Femur (tissue), 1 donor: ENCODE measurements at places on chromosomes 11 and 22.

DNA sequence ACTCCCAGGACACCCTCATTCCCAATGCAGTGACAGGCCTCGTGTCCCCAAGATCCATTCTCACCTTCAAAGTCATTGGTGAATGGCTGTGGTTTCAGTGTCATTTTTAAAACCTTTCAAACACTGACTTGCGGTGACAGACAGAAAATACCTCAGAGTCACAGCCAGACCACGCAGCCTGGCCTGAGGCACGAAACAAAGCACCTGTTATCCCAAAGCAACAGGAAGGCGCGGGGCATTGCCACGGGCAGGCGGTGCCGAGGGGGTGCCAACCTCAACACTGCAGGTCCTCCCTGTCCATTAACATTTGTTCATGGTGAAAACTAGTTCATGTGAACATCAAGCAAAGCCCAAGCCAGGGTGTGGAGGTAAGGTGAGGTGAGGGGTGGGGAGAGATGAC, 38.2 kb downstream of the RPUSD4 start:
- no peak for DNase-seq

DNA sequence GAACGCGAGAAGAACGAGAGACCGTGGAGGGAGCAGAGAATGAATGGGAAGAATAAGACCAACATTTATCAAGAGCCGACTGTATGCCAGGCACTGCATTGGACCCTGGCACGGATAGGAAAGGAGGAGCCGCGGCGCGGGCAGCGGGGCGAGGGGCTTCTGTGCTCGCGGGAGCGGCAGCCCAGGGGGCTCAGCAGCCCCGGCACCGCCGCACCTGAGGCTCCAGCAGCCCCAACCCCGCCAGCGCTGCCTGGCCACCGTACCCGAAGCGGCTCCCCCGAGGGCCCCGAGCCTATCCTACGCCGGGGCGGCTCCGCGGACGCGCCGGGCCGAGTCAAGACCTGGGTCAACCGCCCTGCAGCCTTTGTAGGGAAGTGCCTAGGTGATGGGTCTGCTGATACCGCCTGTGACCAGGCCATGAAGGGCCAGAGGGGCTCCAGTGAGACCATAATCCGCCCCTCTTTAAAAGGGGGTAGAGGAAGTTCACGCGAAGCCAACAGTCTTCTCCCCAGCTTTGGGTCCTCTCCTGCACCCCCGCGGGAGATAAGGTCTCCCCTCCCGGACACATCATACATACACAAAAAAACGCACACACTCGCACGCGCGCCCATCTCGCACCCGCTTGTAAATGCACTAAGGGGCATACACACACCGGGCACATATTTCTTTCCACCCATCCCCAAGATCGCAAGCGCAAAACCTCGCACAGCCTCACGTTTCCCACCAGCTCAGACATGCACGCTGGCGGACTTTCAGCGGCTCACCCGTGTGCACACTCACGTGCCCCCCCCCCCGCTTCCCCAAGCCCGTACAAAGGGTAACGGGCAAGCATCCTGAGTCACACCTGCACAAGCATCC, 935 bp upstream of the RTN4RL2 start:
- DNase-seq = no peak

DNA sequence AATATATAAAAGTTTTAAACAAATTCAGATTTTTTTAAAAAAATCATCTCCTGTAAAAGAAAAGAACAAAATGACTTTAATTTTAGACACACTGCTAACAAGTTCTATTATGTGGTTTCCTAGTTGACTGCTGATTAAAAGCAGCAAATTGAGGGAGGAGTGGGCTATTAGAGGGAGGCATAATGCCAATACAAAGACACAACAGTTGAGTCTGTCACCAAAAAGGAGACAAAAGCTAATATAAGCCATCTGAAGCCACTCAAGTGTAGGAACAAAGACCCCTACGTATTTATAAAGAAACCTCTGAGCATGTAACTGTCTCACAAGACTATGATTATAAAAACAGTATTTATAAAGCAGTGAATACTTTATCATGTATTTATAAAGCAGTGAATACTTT, 28.6 kb downstream of the TMEM123 start:
- DNase-seq = no peak

DNA sequence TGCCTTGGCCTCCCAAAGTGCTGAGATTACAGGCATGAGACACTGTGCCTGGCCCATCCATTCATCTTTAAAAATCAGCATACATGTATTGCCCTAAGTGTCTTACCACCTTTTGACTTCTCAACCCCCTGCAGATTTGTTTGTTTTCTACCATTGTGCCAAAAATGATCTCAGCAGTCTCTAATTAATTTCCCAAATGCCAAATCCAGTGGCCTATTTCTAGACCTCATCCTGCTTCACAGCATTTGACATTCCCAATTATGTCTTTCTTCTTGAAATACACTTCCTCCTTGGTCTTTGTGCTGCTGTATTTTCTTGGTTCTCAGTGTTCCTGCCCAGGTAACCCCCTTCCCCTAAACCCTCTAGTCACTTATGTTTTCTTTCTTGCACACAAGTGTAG, 46.0 kb upstream of the GRAMD1B start:
- DNase-seq = no peak

GRCh38 chr11:33753304-33753967, 17.2 kb upstream of the CD59 start:
- DNase-seq = no peak

GRCh38 chr22:23906641-23907040, 12.5 kb downstream of the MIF start:
- DNase-seq = no peak

DNA sequence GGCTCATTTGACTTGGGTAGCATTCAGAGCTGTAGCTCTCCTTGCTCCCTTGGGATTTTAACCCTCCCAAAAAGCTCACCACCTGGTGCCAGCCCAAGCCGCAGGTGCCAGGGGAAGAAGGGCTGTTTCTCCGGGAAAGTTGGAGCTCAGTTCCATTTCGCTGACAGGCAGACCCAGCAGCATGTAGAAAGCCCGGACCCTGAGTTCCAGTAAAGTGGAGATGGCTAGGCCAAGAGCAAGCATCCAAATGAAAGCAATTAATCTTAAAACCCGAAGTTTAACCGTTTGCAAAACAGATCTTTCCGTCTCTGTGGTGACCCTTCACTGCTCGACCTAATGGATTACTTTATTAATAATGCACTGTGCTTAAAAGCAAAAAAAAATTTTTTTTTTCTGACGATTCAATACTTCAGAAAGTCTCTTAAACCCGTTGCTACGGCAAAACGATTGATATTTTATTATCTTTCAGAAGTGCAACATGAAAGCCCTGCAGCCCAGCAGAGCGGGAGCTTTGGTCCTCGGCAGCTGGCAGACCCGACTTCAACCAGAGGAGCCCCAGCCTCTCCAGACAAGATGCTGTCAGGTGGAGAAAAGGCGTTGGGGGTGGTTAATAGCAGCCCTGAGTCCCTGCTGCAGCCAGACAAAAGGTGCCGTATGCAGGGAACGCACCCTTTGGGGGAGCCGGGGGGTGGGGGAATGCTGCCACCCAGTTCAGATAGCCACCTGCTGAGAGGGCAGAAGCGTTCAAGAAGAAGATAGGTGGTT, 3.3 kb downstream of the LMO1 start:
- DNase-seq = no peak

DNA sequence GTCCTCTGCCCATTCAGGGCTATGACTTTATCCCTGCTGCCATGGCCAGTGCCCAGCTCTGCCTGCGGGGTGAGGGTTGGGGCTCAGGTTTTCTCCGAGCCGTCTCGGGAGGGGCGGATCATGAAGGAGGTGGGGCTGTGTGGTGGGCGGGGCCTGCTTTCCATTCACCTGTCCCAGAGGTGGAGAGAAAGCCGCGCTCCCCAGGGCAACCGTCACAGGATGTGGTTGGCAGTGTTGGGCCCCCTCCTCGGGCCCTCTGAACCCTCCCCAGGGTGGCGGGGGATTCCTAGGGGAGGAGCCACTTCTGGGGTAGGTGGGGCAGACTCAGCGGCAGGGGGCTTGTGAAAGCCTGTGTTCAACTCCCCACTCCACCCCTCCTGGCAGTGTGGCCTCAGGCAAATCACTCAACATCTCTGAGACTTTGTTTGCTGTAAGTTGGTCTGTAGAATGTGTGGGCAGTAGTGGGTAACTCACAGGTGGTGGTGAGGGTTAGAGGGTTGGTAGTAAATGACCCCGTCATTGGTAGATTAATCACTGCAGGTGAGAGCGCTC, 50.3 kb downstream of the CD6 start:
- DNase-seq = no peak

DNA sequence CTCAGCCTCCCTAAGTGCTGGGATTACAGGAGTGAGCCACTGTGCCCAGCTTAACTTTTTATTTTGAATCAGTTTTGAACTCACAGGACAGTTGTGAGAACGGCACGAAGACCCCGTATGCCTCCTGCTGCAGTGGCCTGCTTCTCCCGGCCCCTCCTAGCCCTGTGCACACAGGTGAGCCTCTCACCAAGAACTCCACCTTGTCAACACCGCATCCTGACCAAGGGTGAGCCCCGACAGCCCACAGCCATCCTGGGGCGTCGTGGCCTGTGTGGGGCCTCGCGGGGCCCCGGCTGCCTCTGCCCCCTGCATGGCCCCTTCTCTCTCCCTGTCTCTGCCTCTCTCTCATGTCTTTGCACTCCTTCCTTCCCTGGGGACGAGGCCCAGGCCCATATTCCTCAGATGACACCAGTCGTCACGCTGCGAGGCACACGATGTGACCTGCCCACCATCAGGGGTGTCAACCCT, 38.8 kb downstream of the GNB1L start:
- DNase-seq = no peak

- DNase-seq = no peak
Measured at GRCh38 chr11:104844451-104844850, 53.8 kb downstream of the CASP12 start.

GRCh38 chr22:46845296-46846149, 83.1 kb downstream of the TBC1D22A start:
- DNase-seq = no peak

GRCh38 chr11:82906931-82907330, 5.4 kb downstream of the DDIAS start:
- no peak for DNase-seq

GRCh38 chr11:111851636-111852035, 19.7 kb downstream of the ALG9 start:
- no peak for DNase-seq

GRCh38 chr22:46070803-46071450, 79.4 kb upstream of the PPARA start:
- peak; percentile 67 for DNase-seq

- DNase-seq = no peak
Measured at GRCh38 chr11:14181121-14181520, 177.9 kb downstream of the RRAS2 start.

- DNase-seq = no peak
Measured at GRCh38 chr11:88175569-88176075, 379 bp upstream of the RAB38 start.

DNA sequence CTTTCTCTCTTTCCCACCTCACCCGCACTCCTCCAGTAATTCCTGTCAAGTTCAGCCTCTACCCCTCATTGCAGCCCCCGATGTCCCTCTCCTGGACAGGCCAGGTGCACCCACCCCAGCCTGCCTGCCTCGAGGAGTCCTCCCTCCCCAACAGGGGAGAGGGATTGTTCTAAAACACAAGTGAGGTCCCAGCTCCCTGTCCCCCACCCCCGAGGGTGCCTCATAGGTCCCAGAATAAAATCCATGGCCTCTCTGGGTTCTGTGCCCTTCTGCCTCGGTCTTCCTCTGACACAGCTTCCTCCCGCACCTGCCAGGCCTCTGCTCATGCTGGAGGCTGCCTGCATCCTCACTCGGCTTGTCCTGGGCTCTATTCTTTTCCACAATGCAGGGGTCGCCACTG, 720.1 kb downstream of the BRD1 start:
- peak; percentile 4 for DNase-seq

GRCh38 chr11:46711303-46711702, 7.7 kb upstream of the F2 start:
- DNase-seq = no peak

DNA sequence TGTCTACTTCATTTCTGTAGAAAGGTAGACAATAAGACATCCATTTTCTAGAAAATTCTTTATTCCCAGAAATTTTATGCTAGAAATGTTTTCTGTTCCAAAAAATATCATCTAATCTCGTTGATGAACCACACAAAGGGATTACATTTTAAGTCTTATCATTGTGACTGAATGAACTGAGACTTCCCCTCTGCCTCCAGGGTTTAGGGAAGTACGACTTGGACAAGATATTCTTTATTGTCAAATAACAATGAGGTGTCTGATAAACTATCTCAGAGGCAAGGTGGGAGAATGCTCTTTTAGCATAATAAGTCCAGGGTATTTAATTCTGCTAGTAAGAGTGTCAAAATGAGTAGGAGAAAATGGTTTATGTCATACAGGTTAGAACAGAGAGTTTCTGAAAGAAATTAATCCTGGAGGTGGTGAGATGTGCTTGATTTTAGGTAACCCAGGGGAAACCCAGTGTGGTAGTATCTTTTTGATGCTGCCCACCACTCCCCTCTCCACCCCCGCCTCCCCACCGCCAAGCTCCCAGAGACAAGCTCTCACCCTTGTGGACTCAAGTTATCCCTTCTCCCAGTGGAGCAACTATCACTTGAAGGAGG, 100.6 kb downstream of the CD44 start:
- DNase-seq = no peak

DNA sequence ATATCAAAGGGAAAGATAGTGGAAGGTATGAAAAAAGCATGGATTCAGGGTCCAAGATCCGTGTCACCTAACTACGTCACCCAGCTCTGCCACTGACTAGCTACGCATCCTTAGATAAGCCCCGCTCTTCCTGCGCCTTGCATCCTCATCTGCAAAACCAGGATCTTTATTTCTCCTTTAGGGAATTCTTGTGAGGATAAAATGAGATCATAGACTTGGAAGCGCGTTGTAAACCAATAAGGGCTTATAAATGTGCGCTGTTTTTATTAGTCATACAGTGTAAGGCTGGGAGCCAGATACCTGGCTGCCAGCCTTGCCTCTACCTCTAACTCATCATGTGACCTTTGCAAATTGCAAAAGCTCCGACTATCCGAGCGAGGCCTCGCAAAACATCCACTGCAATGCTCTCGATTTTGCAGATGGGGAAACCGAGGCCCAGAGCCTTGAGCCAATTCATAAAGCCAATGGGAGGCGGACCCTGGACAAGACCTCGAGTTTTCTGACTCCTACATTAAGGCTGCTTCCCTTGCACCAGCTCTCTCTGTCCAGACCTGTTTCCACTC, 753 bp downstream of the PRPF19 start:
- no peak for DNase-seq

DNA sequence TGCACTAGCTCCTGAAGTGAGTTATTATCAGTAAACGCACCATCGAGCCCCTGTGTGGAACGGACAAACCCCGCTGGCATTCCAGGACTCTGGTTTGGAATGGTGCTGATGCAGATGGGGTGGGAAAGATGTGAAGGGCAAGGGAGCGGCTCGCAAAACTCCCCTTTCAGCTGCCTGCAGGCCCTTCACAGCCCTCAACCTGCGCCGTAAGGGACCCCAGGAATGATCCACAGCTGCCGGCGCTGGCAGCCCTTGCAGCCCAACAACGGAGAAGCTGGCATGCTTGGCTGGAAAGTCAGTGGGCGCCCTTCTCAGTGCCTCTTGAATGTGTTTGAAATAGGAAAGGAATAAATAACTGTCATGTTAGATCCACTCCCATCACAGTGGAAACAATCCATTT, 1445.5 kb downstream of the BRD1 start:
- DNase-seq = no peak
